Frontal cortex (tissue), 4 donors: ENCODE measurements at places on chromosomes 4 and X.

GRCh38 chrX:40821780-40822179 is 86.4 kb upstream of the MED14 start:
- DNase-seq: no peak

DNA sequence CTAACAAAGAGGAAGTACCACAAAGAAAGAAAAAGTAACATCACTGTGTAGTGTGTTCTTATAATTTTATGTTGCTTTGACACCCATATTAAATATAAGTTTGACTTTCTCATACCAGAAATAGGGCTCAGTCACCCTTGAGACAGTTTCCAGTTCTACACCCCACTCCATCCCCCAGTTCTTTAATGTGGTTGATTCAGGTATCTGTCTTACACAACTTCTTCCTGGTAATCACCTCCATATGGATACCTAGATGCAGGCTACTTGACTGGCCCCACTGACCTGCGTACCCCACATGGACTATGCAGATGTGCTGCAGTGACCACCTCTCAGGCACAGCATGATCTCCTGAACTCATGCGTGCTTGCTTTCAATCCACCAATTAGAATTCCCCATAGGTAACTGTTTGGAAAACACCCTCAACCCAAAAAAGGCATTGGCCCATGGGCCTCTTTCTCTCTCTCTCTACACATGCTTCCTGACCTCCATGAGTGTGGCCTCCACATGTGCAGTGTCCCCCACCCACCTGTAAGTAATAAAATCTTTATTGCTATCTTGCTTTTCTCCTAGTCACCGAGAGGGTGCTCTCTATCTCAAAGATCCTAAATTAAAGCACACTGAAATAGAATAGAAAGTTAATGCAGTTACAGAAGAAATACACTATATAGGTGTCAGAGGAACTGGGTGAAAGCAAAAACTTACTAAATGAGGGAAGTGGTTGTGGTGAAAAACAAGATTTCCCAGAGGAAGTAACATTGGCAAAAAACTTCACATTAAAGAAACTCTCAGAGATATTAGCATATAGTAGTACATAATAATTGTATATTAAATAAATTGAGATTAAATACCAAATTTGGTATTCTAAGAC is 98.4 kb downstream of the ZAR1 start:
- no peak for DNase-seq

- no peak for DNase-seq
Observed at GRCh38 chrX:6149060-6149872, 79.4 kb downstream of the NLGN4X start.

GRCh38 chr4:11004818-11005217 is 320.2 kb upstream of the CLNK start:
- DNase-seq: no peak

- no peak for DNase-seq
Observed at GRCh38 chr4:40991908-40992307, 222.4 kb downstream of the APBB2 start.

DNA sequence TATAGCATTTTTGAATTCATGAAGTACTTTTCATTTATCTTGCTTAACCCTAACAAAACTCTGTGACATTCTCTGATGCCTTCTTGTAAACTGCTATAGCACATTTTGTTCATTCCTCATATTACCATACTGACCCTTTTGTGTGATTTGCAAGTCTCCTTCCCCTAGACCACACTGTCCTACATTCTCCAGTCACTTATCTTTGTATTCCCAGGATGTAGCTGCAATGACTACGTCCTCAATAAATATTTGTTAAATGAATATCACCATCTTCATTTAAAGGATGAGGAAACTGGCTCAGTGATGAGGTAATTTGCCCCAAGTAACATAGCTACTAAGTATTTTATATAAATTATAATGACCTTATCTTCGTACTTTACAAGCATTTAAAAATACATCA is 11.9 kb downstream of the HUWE1 start:
- no peak for DNase-seq

GRCh38 chr4:176319151-176319703 is 539 bp upstream of the SPCS3 start:
- DNase-seq: no peak

GRCh38 chr4:118740869-118741268 is 55.7 kb downstream of the METTL14 start:
- DNase-seq: no peak

GRCh38 chr4:152962150-152962549 is 26.0 kb downstream of the FHDC1 start:
- no peak for DNase-seq

- no peak for DNase-seq
Observed at GRCh38 chr4:138864961-138865720, 150.4 kb upstream of the NOCT start.

DNA sequence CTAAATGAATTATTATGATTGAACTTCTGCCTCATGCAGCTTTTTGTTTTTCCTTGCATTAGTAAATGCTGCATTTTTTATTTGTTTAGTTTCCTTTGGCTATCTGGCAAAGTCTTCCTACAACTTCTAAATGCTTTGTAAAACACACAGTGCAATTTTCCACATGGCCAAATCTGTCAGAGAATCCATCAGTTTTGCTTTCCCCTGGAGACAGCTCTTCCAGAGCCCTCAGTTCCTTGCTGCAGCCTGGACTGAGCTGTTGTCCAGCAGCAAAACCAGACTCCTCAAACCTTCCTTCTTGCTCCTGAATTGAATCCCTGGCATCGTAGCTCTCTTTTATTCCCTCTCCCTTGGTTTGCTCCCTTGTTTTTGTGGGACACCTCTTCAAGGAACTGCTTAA is 42.6 kb downstream of the MED28 start:
- no peak for DNase-seq

DNA sequence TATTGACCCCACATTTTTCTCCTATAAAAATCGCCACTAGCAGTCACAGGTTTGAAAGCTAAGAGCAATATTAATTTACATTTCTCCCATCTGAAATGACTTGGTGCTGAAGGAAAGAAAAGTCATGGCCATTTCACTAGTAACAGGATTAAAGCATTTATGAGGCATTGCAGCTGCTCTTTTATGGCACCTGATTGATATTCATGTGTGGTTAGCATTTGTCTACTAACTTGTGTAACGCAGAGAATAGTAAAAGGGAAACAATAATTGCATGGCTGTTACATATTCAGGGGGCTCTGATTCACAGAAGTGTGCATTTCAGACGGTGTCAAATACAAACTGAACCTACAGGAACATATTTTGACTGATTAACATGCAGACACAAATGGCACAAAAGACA is 5.2 kb downstream of the PCDH19 start:
- DNase-seq: no peak

DNA sequence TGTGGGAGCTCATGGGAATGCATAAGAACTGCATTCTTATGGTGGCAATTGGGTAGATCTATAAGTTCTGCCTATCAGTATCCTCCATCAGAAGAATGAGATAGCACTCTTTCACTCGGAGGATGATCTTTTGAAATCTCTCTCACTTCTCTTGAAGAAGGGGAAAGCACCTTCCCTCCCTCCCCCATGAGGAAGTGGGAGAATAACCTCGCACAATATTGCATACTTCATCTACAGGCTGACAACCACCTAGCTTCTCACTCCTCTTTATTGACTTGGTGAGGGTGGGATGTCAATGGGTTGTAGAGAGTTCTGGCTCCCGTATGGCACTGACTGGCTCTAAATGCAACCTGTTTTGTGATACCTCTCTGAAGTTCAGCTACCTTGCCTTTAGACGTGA is 146.7 kb upstream of the SPOCK3 start:
- DNase-seq: no peak

DNA sequence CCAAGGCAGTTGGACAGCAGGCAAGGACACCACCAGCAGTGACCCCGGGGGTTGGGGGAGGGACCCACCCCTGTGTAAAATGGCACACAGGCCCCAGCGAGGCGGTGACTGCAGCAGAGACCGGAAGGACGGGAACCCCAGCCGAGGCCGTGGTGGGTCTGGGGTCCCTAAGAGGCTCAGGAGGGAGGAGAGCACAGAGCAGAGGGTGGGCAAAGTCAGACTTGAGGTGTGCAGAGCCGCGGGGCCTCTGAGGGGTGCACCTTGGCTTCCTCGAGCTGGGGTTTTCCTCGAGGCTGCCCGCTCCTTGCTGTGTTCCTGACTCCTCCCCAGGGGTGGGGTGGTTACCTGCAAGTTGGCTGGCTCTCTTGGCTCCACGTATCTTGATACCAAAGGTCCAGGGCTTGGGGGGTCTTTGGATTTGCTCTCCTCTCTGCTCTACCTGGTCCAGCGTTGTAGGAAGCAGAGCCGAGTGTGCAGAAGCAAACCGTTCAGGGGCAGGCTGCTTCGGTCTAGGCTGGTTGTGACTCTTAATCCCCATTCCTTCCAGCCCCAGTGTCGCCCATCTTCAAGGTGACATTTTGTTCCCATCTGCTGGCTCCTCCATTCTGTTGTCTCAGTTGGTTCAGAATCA is 37.9 kb upstream of the SORCS2 start:
- DNase-seq: no peak

DNA sequence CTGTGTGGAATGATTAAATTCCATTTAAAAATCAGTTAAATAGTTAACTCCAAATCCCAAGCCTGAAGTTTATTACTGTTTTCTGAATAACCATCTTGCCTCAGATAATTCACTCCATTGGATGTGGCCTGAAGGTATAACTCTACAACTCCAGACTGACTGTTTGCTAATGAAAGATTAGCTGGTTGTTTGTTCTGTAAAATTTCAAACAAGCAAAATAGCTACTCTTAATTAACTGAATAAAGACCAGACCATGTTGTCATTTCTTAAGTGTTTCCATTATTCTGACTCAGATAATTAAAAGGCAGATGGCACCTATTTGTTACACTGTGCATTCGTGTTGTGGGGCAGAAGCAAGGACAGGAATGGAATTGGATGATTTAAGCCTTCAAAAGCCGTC is 78.5 kb upstream of the DDIT4L start:
- DNase-seq: no peak

GRCh38 chrX:132092439-132093065 is 35.3 kb downstream of the FRMD7 start:
- peak; percentile 4 for DNase-seq

DNA sequence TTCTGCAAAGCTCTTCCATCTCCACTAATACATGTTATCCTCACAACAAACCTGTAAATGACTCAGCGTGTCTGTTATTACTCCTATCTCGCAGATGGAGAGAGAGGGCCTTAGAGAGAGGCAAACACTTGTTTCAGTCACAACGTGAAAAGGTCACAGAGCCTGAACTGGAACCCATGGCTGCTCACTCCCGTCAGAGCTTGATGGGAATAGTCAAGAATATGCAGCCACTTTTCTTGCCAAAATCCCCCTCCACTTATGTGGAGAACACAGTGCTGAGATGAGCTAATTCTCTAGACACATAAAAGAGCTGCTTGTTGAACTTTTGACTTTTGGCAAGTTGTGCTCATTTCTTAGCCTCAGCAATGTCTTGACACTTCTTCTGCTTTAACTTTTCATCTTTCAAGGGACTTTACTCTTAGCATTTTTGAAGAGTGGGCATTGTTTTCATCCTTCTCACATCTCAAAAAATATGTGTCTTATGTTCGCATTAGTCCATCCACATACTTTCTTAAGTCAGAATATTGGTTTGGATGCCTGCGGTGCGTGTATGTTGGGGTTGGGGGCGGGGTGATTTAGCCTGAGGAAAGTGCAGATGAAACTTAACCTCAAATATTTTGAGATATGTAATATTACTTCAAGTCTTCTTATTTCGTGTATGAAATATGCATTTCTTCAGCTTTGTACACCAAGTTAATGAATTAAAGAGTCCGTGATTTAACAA is 69.2 kb downstream of the SYNPO2 start:
- DNase-seq: no peak

- DNase-seq: no peak
Observed at GRCh38 chr4:151176685-151177084, 77.3 kb downstream of the RPS3A start.

DNA sequence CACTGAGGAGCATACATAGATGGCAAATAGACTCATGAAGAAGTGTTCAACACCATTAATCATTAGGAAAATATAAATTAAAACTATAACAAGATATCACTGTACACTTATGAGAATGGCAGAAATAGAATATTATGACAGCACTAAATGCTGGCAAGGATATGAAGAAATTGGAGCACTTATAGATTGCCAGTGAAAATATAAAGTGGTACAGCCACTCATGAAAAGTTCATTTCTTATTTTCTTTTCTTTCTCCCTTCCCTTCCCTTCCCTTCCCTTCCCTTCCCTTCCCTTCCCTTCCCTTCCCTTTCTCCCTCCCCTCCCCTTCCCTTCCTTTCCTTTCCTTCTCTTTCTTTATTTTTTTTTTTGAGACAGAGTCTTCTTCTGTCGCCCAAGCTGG is 53.7 kb downstream of the ANKRD50 start:
- DNase-seq: no peak

- DNase-seq: no peak
Observed at GRCh38 chrX:2767631-2768455, 16.0 kb downstream of the XG start.

DNA sequence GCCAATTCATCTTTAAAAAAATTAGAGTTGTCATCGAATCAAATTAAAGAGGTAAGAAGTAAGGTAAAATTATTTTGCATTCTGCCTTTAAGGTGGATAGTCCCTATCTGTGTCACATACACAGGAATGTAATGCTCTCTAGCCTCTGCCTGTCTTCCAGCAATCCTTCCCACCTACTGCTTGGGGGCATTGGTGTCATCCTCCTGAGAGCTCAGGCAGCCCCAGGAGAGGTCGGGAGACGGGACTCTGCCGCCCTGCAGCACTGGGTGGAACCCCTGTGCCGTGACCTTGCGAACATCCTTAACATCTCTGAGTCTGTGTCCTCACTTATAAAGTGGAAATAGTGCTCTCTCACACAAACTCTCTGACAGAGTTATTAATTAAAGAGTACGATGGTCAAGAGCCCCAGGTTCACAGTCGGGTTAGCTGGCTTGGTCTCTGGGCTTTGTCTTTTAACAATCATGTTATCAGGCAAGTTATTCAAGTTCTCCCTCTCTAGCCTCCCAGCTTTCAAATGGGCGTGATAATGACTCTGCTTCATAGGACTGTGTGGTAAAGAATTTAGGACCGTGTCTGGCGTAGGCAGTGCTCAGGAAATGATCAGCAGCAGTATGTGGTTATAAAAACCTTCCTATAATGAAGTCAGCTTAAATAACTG is 10.2 kb downstream of the TLR3 start:
- DNase-seq: no peak

DNA sequence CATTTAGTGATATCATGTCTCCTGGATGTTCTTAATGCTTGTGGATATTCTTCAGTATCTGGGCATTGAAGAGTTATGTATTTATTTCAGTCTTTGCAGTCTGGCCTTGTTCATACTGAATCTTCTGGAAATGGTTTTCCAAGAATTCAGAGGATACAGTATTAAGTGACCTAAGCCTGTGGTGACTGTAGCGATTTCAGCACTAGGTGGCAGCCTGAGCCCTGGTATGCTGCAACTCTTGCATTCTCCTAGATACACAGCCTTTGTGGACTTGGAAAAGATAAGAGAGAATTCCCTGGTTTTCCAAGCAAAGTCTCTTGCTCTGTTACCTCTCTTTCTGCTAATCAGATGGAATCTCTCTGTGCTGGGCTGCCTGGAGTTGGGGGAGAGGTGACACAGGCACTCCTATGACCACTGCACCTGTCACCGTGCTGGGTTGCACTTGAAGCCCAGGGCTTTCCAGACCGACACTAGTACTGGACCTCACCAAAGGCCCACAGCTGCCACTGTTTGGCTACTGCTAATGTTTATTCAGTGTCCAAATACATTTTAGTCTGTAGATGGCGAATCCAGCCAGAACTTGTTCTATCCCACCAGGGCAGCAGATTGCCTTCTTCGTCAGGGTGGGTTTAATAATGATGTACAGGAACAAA is 19.3 kb upstream of the SPIN2A start:
- no peak for DNase-seq
